ENCODE measurements at places on chromosomes 2 and 18.
A peak's percentile ranks its signal among the peaks of the same experiment; 100 is the strongest.

DNA sequence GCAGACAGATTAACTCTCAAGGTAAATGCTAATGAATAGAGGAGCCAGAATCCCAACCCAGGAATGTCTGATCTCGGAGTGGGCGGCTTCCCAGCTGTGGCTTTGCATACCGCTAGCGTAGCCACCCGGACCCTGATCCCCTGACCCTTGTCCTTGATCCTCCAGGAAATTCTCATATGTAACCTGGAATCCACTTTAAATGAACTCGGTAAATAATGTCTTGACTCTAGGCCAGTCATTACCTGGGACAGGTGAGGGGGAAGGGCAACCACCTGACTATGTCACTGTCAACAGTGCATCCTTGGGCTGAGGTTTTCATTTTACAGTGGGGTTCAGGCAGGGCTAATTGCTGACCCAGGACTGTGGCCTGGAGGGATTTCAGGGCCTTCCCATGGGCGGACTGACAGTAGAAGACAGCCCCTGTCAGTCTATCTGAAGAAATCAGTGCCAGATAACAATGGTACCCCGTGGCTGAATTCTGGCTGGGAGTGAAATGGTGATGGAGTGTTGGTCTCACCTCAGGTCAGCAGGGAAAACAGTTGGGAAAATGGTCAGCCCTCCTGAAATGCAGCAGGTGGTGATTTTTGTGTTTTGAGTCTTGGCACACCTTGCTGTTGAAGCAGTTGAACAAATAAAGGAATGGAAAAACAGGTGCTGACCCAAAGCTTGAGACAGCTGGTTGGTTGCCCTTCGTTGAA, 9.6 kb downstream of the ACKR3 start:
- no peak for DNase-seq

GRCh38 chr2:225334514-225334913, 65.0 kb upstream of the NYAP2 start:
- no peak for DNase-seq

- DNase-seq = no peak
Observed at GRCh38 chr18:53458944-53459580, 765.4 kb downstream of the MBD2 start.

DNA sequence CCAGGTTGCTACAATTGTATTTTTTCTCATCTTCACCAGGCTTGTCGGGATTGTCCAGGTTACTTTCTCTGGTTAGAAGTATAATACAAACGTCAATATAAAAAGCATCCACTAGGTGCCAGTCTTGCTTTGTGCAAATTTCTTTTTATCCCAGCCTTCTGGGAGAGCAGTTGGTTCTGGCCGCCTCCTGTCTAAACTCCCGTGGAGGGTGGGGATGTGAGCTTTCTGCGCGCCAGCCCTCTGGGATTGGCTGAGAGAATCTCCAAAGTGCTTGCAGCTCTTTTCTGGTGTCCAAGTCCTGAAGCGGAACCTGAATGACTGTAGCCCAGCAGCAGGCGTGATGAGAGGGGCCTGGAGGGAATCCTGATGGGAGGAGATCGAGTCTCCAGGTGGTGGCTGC, 22.4 kb upstream of the TOGARAM2 start:
- DNase-seq = peak; percentile 48

DNA sequence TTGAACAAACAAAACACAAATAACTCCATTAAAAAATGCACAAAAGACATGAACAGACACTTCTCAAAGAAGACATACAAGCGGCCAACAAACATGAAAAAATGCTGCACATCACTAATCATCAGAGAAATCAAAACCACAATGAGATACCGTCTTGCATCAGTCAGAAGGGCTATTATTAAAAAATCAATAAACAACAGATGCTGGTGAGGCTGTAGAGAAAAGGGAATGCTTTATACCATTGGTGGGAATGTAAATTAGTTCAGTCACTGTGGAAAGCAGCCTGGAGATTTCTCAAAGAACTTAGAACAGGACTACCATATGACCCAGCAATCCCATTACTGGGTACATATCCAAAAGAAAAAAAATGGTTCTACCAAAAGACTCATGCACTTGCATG, 37.8 kb downstream of the GPR155 start:
- no peak for DNase-seq

DNA sequence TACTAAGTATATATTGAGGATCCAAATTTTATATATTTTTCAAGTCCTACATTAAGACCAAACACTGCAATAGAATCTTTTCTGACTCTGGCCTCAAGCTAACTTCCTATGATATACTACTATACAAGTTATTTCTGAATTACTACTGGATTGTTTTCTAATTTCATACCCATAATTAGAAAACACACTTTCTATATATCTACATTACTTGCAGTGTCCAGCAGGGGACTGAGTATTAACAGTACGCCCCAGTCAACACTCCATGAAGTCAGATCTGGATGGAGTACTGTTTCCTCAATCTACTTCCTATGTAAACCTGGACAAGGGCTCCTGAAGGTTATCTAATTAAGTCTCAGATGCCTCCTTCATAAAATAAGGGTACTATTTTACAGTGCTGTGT, 26.5 kb downstream of the RMP24 start:
- DNase-seq = no peak

DNA sequence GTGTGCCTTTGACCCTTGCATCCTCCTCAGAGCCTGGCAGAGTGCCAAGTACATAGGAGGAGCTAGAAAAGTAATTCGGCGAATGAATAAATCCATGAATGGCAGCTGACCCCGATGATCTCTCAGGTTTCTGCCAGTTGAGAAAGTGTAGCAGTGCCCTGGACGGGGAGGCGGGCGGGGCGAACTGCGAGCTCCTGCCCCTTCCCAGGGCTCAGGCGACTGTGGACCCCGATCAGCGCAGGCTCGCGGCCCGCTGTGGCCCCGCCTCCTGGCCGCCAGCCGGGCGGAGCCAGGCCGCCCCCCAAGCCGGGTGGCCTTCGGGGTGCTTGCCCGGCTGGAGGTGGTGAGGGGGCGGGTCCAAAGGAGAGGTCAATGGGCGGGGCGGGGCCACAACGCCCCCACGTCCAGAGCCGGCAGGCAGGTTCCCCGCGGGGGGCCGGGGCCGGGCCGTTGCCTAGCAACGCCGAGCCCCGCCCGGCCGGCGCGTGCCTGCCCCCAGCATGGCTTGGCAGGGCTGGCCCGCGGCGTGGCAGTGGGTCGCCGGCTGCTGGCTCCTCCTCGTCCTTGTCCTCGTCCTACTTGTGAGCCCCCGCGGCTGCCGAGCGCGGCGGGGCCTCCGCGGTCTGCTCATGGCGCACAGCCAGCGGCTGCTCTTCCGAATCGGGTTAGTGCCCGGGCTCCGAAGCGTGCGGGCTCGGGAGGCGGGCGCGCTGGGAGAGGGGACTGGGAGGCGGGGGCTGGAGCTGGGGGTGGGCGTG, 30.6 kb upstream of the TMBIM1 start:
- no peak for DNase-seq

DNA sequence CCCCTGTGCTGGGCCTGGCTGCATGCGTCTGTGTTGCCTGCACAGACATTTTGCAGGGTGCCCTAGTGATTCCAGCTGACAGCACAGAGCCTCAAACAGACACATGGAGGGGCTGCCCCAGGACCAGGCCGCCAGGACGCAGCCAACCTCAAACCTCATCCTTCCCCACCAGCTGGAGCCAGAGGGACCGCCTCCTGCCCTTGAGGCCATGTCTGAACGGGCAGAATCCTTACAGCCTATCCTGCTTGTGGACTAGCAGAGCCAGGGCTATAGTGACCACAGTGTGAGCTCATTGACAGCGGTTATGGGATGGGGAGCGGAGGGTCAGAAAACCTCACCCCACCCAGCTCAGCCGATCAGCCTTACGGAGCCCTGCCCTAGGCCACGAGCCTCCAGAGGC, 22.4 kb downstream of the ODC1 start:
- no peak for DNase-seq

- DNase-seq = no peak
Observed at GRCh38 chr2:205352593-205352992, 329.7 kb upstream of the NRP2 start.

GRCh38 chr2:170391018-170391417, 213.1 kb downstream of the MYO3B start:
- no peak for DNase-seq

- DNase-seq = no peak
Observed at GRCh38 chr2:183375821-183376220, 251.6 kb downstream of the NUP35 start.

GRCh38 chr2:23107327-23107941, 277.5 kb upstream of the KLHL29 start:
- no peak for DNase-seq

- DNase-seq = no peak
Observed at GRCh38 chr2:196384729-196385128, 213.4 kb upstream of the STK17B start.

GRCh38 chr2:131041402-131042147, 51.7 kb downstream of the FAM168B start:
- no peak for DNase-seq

GRCh38 chr18:9217743-9218451, 81.3 kb downstream of the ANKRD12 start:
- DNase-seq = no peak

GRCh38 chr2:111108745-111109271, 11.9 kb upstream of the BCL2L11 start:
- DNase-seq = no peak
